ENCODE measurements at places on chromosomes 6 and 20.

- no peak for DNase-seq
Observed at GRCh38 chr20:25198663-25199383, 3.3 kb downstream of the ENTPD6 start.

- DNase-seq: no peak
Observed at GRCh38 chr20:11403711-11404110, 514.0 kb upstream of the BTBD3 start.

- no peak for DNase-seq
Observed at GRCh38 chr6:144350528-144350880, 65.4 kb downstream of the UTRN start.

DNA sequence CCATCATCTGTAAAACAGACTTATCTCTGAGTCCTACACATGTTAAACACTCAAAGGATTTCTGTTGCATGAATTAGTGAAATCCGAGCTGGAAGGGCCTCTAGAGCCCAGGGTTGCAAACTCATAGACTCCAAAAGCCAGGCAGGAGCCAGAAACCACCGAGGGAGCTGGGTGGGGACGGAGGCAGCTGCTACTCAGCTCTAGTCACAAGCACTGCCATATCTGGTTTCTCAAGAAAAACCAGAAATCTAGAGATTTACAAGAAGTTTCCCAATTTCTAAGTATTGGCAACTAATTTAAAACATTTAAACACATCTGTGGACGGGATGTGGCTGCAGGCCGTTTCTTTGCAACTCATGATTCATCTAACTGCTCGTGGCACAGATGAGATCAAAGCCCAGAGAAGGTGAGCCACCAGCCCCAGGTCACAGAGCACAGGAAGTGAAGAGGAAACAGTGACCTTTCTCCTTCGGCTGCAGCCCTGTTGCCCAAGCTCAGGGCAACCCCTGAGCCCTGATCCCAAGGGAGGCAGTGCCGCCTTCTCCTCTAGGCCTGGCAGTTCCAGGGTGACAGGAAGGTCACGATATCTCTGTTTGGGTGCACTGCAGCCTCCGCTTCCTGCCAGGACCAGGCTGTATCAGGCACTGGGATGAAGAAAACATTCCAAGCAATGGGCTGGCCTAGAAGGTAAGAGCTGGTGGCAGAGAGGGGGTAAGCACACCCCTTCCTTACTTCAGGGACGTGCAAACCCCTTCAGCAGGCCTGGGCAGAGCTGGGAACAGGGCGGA, 26.4 kb upstream of the PTGIS start:
- no peak for DNase-seq

GRCh38 chr20:35199740-35200139, 26.8 kb upstream of the MMP24 start:
- DNase-seq: no peak

- DNase-seq: no peak
Observed at GRCh38 chr20:18721551-18722115, 92.0 kb upstream of the SCP2D1 start.

DNA sequence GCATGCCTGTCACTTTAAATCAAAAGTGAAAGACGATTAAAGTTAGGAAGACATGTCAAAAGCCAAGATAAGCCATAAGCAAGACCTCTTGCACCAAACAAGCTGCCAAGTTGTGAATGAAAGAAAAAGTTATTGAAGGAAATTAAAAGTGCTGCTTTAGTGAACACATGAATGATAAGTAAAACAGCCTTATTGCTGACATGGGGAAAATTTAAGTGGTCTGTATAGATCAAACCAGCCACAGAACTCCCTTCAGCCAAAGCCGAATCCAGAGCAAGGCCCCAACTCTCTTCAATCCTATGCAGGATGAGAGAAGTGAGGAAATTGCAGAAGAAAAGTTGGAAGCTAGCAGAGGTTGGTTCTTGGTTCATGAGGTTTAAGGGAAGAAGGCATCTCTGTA, 9.3 kb upstream of the RIPK1 start:
- DNase-seq: no peak

- DNase-seq: no peak
Observed at GRCh38 chr20:5401277-5401875, 84.6 kb upstream of the PROKR2 start.

GRCh38 chr6:89321131-89321970, 6.3 kb upstream of the GABRR2 start:
- peak; percentile 85 for DNase-seq

GRCh38 chr6:125746731-125747588, 2.5 kb upstream of the HEY2 start:
- peak; percentile 51 for DNase-seq

DNA sequence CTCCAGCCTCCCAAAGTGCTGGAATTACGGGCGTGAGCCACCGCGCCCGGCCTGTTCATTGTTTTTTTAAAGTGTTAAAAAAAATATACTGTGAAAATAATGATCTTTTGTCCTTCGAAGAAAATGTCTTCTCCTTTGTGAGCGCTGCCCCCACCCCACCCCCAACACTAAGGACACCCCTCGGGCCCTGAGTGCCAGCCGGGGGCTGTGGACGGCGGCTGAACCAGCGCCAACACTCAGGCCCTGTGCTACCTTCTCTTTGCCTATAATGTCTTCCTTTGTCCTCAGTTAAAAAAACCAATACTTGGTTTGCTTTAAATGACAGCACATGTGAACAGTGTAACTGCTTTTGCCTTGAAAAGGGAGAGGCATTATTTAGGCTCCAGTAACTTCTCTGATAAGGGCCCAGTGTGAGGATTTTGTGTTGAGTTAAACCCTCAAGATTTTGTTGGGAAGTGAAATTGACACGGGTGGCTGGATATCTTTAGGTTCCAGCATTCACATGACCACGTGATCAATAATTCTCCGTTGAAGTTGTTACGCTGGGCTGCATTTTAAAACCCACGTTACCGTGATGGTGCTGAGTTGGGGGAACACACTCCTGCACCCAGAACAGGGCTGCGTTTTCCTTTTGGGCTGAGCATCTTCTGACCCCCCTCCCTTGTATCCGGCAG, 9.5 kb upstream of the ADRM1 start:
- DNase-seq: no peak

DNA sequence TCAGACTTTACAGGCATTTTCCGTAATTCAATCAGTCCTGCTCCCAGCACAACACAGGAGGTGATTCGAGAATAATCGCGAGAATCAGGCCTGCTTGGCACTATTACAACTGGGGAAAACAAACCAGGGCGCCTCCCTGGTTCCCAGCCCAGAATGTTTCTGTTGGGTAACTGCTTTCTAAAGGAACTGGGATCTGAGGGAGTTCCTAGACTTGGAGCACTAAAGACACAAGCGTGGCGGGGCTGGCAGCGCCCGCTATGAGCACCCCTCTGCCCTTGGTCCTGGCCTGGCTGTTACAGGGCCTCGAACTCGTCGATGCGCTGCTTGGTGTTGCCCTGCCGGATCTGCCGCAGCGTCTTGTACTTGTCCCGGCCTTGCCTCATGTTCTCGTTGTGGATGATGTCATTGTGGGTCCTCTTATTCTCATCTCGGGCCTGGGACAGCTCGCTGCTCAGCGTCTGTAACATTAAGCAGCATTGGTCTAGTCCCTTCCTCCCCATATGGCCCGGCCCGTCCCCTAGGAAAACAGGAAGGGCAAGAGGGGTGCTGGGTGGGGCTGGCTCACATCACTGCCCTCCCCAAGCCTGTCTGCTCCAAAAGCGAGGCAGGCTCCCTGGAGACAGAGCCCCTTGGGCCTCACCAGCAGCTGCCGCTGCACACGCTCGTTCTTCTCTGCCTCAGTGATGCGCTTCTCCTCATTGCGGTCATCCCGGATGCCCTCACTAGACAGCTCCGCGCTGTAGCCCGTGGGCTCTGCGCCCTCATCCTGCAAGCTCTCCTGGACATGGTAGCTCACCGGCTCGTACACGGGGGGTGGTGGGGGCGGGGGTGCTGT, 52.3 kb downstream of the EZR start:
- DNase-seq: no peak

DNA sequence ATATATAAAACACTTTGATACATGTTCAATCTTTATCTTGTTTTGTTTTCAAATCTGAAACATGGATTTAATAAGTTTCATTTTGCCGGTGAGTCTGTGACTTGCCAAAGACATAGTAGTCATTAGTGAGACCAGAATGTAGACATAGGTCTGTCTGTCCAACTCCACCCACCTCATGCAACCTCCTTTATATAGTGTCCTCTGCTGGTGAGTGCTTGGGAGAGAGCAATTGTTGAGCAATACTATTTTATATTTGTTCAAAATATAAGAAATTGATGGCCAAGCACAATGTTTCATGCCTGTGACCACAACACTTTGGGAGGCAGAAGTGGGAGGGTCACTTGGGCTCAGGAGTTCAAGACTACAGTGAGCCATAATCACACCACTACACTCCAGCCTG, 10.8 kb upstream of the LY86 start:
- DNase-seq: peak; percentile 54

GRCh38 chr6:21808551-21809242, 215.1 kb downstream of the SOX4 start:
- no peak for DNase-seq

DNA sequence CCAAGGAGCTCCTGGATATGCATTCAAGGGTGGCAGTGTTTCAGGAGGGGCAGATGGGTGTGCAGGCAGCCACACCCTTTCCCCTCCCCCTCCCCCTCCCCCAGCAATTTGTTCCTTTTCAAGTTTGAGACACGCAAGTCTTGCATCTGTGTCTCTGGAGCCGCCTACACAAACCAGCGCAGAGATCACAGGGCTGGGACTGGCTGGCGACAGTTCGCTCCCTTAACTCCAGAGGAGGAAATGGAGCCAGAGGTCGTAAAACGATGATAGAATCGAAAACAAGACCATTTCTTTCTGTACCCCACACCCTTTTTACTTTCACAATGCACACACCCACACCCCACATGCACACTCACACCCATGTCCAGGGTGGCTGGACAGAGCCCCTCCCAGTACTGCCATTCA, 163.1 kb downstream of the LY86 start:
- DNase-seq: peak; percentile 83

- DNase-seq: no peak
Observed at GRCh38 chr6:108727966-108728730, 120.1 kb upstream of the ARMC2 start.

DNA sequence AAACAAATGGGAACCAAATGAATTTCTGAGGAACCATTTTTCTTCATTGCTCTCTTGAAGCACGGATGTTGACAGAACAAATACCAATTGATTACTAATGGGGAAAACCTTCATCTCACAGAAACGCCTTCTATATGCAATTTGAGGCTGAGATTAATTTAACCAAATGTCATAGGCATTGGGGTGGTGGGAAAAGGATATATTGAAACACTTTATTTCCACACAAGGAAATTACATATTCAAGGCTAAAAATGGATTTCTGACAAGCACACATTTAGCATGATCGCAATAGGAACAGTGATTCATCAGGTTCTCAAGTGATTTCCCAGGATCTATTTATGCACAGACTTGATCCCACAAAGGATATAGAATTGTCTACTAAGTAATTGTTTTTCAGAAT, 88.9 kb downstream of the COL12A1 start:
- no peak for DNase-seq

DNA sequence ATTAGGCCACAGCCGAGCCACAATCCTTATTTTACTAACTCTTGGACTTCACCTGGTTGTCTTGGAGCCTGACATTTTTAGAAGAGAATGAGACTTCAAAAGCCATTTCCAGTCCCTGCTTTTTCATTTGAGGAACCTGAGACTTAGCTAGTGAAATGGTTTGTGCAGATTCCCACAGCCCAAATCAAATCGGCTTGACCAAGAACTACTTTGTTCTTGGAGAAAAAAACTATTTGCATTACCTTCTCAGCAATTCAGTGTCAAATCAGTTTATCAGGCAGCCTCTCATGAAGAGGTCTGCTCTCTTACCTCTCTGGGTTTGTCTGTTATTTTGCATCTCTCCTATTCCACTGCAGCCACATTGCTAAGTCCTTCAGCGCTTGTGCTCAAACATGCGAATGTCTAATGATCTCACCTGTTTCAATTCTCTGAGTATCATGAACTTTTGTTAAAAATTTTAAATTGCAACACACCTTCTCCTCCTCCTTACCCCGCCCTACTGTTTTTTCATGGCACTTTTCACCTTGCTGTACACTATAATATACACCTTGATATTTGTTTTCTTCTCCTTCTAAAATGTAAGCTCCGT, 573 bp upstream of the IFNGR1 start:
- no peak for DNase-seq

- DNase-seq: no peak
Observed at GRCh38 chr6:85449818-85450759, at the start of gene NT5E. TSS of gene NT5E (plus strand) at chr6:85450083. CDS start at chr6:85450140, 57 bp downstream.

- DNase-seq: peak; percentile 56
Observed at GRCh38 chr6:11096109-11096508, 2.5 kb downstream of the SMIM13 start.

DNA sequence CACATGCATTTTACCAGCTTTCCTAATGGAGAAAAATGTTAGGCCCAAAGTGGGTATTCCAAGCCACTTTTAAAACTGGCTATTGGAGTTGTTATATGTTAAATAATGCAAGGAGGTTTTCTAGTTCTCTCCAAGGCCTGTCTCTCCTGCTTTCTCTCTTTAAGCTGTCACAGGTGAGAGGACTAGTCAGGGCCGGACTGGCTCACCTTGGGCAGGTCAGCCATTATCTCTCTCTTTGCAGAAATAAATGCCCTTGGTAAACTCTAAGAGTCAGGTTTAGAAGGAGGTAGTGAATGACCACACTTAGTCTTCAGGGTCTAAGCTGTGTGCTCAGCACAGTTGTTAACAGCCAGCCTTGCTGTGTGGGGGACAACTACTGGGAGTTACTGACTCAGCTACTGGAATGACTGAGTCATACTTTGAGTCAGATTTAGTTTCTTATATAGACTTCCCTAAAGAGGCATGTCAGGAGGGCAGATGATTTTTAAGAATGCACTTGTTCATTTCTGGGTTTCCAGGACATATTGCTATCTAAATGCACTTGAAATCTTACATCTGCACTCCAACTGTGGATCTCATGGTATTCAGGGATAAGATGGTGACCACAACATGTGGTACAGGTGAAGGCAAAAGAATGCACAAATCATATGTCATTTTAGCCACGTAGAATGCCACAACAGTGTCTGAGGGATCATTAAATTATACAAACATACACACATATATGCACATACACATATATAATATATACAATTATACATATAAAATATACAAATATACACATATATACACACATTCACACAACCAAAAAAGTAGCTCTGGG, 719.4 kb downstream of the EPM2A start:
- peak; percentile 84 for DNase-seq

GRCh38 chr6:127515234-127515793, 3.8 kb downstream of the MTCL3 start:
- no peak for DNase-seq
